ENCODE measurements at places on chromosomes 4 and X.

- DNase-seq, result peak; percentile 62
Measured at GRCh38 chr4:73740353-73740778, at the start of gene CXCL8. CXCL8 (plus strand) TSS chr4:73740569; CDS start chr4:73740659, 90 bp downstream.

DNA sequence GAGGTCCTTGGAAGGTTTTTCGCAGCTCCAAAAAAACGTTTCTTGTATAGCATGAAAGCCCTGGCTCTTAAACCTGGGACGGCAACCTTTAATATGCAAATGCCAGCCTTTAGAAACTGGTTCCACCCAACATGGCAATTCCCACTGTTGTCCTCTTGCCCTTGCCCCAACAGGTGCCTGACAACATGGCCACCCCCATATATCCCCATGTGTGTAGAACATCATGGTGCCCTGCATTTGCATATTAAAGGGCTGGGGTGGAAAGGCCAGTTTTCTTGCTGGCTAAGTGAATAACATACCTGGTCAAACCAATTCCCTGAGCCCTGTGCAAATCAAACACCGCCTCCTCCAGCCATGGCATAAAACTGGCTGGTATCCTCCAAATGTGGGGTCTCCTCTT is 26.0 kb upstream of the GLRA3 start:
- no peak for DNase-seq

DNA sequence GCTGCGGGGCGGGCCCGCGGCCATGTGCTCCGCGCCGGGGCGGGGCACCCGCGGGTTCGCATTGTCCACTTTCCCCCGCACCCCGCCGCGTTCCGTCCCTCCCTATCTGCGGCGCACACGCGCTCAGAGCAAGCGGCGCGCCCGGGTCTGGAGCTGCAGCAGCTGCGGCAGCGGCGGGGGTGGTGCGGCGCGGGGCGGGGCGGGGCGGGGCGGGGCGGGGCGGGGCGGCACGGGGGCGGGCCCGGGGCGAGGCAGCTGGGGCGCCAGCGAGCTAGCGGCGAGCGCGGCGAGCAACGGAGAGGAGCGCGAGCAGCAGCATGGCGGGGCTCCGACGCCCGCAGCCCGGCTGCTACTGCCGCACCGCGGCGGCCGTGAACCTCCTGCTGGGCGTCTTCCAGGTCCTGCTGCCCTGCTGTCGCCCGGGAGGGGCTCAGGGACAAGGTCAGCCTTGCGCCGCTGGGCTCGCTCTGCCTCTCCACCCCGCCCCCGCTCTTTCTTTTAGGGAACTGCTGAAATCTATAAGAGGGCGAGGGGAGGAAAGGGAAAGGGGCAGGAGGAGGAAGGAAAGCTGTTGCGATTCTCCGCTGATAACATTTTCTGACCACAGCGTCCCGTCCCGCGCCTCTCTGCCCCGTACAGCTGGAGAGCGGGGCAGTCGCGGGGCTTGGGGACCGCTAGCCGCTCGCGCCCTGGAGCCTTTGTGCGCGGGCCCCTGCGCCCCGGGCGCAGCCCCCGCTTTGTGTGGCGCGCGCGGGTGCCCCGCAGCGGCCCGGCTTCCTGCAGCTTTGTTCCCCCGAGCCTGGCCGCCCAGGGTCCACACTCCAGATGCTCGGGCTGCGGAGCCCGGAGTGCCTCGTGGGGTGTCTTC is at the start of gene TMEM131L:
Gene TMEM131L (plus strand): TSS at position 280 of the 868 bp plus-strand sequence. CDS start 38 bp downstream, at position 318.
- DNase-seq, result peak; percentile 86

DNA sequence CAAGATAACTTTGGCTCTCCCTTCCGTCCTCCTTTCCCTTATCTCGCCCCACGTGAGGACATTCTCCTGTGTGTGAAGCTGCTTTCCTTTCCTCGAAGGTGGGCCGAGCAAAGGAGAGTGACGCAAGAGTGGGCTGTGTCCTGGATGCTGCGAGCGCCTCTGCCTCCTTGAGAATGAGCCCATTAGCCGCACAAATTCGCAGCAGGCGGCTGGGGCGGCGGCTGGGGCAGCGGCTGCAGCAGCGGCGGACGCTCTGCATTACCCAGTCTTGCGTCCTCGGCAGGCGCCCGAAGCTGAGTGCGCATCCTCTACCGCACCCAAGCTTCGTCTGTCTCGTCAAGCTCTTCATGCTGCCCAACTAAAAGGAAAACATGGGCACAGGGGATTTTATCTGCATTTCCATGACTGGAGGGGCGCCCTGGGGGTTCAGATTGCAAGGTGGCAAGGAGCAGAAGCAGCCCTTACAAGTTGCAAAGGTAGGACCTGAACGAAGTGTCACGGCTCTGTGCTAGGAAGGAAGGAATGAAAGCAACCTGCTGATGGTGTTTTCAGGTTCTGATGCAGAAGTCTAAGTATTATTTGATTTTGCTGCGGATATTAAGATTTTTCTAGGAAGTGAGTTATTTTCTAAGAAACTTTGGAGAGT is at the start of gene SYNPO2:
Gene SYNPO2 (plus strand): TSS at position 189 of the 646 bp plus-strand sequence. CDS start 183 bp downstream, at position 372.
- DNase-seq, result peak; percentile 93

DNA sequence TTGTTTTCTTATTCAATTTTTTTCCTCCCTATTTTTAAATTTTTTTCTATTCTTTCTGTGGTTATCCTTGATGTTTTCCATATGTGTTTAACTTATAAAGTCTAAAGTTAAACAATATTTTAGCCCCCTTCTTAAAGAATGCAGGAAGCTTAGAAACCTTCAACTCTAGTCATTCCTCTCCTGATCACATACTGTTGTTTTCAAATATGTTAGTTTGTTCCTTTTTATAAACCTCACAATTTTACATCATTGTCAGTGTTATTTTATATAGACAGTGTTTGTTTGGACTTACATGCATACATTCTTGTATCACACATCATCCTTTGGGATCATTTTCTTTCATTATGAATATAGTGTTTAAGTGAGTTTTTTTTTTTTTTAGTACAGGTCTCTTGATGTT is 31.6 kb downstream of the KANTR start:
- peak; percentile 30 for DNase-seq

GRCh38 chr4:26632916-26633315 is 49.0 kb downstream of the TBC1D19 start:
- DNase-seq, result peak; percentile 21

GRCh38 chrX:7083021-7083420 is 64.5 kb upstream of the STS start:
- DNase-seq, result no peak

DNA sequence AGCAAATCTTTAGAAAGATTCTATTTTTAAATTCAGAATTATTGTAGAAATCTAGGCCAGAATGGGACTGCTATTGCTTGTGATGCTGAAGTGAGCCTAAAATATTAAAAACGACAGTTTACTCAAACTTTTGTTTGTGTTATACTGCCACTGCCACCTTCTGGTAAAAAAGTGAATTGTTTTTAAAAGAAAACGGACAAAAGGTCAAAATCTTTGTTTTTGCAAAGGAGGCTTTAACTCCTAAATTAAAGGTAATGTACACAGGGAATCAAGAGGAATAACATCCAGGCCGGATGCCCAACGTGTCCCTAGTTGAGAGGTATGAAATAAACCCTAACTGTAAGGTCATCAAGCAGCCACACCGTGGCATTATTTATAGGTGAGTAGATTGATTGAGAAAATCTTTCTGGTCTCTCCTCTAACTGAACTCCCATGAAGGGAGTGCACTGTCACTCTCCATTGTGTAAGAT is 338.3 kb upstream of the GALNT7 start:
- peak; percentile 79 for DNase-seq

DNA sequence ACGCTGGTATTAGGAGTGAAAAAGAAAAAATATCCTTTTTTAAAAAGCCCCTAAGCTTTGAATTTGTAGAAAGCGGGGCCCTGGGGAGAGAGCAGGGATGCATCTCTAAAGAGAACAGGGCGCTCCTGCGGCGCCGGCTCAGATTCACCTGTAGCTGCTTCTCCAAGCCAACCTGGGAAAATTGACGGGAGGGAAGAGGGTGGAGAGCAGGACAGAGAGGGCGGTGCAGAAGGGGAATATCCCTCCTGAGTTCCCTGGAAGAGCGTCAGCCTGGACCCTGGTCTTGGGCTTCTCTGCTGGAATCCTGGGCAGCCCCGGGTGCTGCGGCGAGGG is 776 bp upstream of the SOWAHD start:
- no peak for DNase-seq

DNA sequence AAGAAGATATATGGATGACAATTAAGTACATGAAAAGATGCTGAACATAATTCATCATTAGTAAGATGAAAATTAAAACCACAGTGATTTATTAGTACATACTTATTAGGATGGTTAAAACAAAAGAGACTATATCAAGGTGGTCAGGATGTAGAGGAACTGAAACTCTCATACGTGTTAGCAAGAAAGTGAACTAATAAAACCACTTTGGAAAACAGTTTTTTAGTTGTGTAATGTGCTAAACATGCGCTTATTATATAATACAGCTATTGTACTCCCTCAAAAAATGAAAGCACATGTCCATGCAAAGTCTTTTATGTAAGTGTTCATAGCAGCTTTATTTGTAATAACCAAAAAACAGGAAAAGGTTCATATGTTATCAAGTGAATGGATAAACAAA is 89.9 kb upstream of the KCTD8 start:
- DNase-seq, result no peak

DNA sequence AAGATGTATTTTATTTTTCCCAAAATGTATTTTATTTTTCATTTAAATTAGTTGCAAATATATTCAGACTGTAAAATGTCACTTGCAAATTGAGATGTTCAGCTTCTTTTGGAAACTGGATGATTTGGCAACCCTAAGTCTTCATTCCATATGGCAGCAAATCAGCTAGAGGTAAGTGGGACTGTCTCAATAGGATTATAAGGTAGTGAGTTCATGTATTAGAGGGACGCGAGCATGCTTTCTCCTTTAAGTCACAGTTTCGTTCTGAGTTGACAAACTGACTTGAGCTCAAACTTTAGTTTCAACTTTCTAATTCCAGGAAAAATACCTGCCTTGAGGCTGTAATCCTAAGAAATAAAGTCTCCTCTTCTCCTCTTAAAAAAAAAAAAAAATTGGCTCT is 44.2 kb upstream of the TMEM131L start:
- no peak for DNase-seq

GRCh38 chr4:180280726-180281297 is 1962.4 kb upstream of the TENM3 start:
- peak; percentile 26 for DNase-seq

- DNase-seq, result peak; percentile 80
Measured at GRCh38 chrX:19673375-19674040, 158.2 kb upstream of the MAP3K15 start.

DNA sequence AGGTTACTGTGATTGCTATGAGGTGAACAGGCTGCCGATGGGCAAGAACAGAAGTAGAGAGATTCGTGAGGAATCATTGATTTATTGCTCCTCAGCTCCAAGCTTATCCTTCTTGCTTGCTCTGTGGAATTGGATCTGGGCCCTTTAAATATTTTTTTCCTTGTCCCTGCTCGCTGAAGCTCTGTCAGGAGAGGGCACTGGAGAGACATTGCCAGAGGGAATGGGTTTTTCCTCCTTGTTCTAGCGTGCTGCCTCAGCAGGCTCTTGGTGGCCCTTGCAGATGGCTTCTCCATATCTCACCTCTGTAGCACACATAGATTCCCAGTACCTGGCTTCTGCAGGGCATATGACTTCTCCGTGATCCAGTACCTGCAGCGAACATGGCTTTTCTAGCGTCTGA is 67.4 kb downstream of the CNGA2 start:
- DNase-seq, result no peak

DNA sequence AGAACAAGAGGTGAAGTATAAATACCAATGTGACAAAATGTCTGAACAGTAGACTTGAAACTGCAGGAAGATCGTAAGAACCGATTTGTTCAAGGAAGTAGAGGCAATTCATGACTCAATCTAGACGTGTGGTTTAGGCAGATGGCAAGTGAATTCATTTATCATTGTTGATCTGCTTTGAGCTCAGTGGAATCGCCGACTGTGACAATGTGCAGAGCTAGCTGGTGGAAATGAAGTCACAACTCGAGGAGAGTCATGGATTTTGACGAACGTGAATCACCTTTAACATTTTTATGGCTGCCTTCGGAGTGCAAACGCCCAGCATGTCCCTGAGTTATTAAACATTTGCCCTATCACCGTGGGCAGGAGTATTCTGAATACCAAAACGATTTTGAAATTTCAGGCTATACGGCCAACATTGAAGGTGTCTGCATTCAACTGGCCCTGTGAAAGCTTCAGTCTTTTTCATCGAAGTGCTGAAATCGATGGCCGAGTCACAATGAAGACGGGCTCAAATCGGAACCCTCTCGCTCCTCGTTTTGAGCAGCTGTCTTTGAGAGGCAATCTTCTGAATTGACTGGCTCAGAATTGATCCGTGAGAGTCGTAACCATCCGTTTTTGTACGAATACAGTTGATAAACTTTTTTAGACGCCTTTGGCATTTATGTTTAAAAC is 689 bp upstream of the OGT start:
- DNase-seq, result peak; percentile 59

DNA sequence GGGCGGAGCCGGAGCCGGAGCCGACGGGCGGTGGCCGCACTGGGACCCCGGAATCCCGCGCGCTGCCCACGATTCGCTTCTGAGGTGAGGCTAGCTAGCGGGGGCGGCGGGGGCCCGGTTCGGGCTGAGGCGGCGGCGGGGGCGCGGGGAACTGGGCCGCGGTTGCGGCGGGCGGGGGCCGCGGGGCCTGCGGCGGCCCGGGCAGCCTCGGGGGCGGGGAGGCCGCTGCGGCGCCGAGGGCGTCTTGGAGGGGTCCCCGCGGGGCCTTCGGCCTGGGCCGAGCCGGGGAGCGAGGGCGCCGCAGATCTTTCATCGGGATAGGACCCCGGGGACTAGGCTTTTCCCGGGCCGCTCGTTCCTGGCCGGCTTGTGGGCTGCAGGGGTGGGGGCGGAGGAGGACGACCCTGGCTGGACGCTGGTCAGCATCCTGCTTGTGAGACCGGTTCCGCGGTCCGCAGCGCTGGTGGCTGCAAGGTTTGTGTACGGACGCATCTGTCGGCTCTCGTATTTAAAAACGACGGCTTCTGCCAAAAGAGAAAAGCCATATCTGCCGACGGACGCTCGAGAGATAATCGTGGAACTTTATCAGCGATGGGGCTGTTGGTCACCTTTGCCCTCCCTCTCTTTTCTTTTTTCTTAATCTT is 419 bp downstream of the ADD1 start:
- DNase-seq, result peak; percentile 65

Data from adipocyte (in vitro differentiated cells).